Stimulated activated CD4-positive, alpha-beta T cell treated with anti-CD3 and anti-CD28 coated beads, Interleukin-4, amount 100 ng/mL, for 1 hour (primary cell): ENCODE measurements at places on chromosomes 2 and 18.

- no peak for DNase-seq
Measured at GRCh38 chr2:212854771-212855170, 296.6 kb downstream of the IKZF2 start.

- DNase-seq: no peak
Measured at GRCh38 chr2:123035541-123035940, 989.5 kb upstream of the CNTNAP5 start.

DNA sequence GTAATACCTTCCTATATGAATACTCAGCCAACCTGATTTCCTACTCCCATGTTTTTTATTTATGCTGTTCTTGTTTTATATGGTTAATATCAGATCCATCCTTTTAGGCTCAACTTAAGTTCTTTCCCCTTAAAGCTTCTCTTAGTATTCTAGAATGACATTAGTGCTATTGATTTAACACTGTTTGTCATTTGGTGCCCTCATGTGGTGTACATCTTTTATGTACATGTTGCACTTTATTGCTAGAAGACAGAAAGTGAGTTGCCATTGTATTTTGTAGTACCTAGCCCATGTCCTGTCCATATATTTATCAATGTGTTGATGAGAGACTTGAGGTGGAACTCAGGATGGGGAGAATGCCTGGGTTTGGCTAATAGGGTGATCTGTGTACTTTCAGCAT lies 2.5 kb downstream of the HTRA2 start:
- no peak for DNase-seq

GRCh38 chr2:110741491-110741980 lies 9.2 kb downstream of the ACOXL start:
- no peak for DNase-seq

DNA sequence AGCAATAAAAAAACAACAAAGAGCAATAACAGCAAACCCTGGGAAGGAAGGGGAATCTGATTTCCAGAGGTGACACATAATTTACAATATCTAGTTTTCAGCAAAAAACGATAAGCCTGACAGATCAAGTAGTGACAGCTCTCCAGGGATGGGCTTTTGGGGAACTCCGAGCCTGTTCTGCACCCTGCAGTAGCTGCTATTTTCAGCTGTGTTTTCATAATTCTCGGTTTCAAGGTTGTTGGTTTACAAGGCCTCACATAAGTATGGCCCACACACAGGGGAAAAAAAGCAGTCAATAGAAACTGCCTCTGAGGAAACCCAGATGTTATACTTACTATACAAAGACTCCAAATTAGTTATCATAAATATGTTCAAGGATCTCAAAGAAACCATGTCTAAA lies 67.7 kb upstream of the CTLA4 start:
- DNase-seq: peak; percentile 22

- peak; percentile 19 for DNase-seq
Measured at GRCh38 chr2:23658466-23658942, 268.4 kb downstream of the ATAD2B start.

DNA sequence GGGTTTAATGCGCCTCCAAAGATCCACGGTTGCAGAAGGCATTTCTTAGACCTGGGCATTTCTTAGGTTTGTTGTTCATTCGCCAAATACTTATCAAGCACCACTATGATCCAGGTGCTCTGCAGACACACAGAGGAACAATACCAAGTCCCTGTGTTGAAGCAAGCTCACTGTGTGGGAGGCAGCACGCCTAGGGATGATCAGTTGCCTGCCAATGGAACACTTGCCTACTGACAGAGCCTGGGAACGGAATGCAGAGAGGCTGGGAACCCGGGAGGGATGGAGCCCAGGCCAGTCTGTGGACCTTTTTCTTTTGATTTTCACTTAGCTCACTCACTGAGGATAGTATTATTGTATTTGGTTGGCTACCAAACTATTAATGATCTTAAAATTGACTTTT lies 1.9 kb upstream of the GRP start:
- no peak for DNase-seq

- DNase-seq: no peak
Measured at GRCh38 chr2:233480490-233481202, 85.9 kb downstream of the USP40 start.

- no peak for DNase-seq
Measured at GRCh38 chr2:38260972-38261371, 116.1 kb downstream of the ATL2 start.

GRCh38 chr2:156476021-156476849 lies 40.1 kb downstream of the GPD2 start:
- no peak for DNase-seq

DNA sequence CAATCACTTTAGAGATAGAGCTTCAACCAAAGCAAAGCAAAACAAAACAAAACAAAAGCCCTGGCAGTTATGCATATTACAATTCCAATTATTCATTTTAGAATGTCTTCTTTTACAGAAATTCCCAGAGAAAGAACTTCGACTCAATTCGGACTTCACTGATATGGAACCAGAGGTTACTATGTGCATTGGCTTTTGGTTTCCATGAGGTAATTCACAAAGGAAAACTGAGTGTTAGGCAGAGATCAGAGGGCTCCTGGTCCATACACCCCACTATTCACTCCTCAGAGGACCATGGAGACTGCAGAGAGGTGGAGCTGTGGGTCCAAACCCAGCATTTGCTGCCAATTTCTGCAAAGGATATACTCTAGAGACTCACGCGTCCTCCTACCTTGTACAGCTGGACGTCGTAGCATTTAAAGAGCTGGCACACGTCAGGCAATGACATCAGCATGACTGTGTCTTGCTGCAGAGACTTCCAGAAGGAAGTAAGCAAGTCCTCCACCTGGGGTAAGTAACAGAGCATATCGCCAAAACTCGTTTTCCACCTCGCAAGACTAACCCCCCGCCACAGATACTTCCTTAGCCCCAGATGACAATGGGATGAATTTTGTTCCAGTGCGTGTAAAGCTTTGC lies 31.3 kb upstream of the CREG2 start:
- DNase-seq: no peak

DNA sequence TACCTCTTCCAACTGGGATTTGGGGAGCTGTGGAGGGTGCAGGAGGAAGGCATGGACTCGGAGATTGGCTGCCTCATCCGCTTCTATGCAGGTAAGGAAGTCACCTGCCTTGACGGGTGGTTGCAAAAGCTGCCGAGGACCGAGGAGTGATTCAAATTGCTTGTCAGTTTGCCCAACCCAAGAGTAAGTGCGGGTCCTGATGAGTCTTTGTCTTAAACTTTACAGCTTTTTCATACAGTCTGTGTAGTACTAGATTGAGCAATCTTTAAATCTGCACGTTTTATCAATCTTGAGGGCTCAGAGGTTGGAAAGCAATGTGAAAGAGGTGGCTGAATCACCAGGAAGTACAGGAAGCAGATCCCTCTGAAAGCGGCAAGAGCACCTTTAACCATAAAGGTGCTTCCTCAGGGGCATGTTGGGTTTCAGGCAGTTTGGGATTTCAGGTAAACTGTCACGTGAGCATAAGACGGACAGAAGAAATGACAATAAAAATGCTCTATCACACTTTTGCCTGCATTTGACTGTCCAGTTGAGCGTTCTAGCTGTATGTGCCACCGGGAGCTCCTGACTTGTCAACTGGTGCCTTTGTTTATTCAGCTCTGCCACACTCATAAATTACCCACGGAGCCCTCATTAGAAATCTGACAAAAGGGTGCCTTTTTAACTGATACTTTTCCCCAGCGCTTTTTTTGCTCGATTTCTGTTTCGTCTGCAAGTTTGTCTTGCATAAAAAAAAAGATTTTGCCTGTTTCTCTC lies 2.0 kb downstream of the PHLPP1 start:
- peak; percentile 34 for DNase-seq
